Astrocyte (in vitro differentiated cells and primary cell): ENCODE measurements at places on chromosomes 1 and 21. TPM values are rescaled to one million over a fixed set of nuclear protein-coding genes. Genes with fewer than 3 reads are reported as not detected.

GRCh38 chr1:60762911-60763310, 319.4 kb upstream of the NFIA start:
- no peak for DNase-seq
- no peaks in the 10 kb centered on the region for H3K36me3 ChIP-seq
- H3K4me1 ChIP-seq = peaks cover 12% of the 10 kb centered on the region
- H3K27me3 ChIP-seq = no peaks in the 10 kb centered on the region
- H3K4me3 ChIP-seq = no peak overlapping the region

- no peak overlapping the region for H3K4me3 ChIP-seq
- DNase-seq = no peak
- no peaks in the 10 kb centered on the region for H3K4me1 ChIP-seq
- H3K27ac ChIP-seq = no peak overlapping the region
Observed at GRCh38 chr1:47901001-47901575, 96.1 kb downstream of the TRABD2B start.

- no peak overlapping the region for H3K4me3 ChIP-seq
- no peaks in the 10 kb centered on the region for H3K27me3 ChIP-seq
- no peak overlapping the region for H3K27ac ChIP-seq
- H3K36me3 ChIP-seq = peaks cover 3% of the 10 kb centered on the region
- DNase-seq = no peak
Observed at GRCh38 chr1:212101735-212102134, 66.2 kb downstream of the DTL start.

GRCh38 chr1:42430286-42431135, 25.3 kb downstream of the ZMYND12 start:
- H3K4me3 ChIP-seq = no peak overlapping the region
- H3K4me1 ChIP-seq = no peaks in the 10 kb centered on the region
- DNase-seq = no peak
- no peaks in the 10 kb centered on the region for H3K27me3 ChIP-seq
- H3K27ac ChIP-seq = no peak overlapping the region

DNA sequence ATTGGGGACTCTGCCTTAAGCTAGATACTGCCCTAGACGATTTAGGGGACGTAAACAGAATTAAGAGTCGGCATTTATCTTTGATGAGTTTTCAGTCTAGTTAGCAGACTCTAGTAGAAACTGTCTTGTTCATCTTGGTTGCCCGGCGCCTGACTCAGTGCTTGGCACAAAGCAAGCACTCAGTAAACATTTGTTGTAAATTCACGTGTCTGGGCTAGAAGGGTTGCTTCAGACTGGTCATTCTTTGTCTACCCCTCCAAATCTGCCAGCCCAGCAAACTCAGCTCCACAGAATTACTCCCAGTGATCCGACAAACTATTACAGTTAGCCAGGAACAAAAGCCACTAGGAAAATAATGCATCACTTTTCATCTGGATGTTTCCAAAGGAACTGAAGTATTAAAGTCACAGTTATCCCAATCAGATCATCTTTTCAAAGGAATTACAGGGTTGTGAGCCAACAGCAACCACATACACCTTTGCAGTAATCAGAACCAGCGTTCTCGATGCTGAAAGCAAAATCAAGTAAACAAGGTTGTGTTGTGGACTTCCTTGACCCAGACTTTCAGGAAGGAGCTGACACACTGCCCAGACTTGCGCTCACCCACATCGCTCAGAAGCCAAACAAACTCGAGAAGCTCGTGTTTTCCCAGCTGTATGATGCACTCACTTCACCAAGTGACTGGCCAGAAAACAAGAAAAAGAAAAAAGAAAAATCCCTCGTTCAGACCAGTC, 66.5 kb upstream of the GADD45A start:
- H3K27me3 ChIP-seq = no peaks in the 10 kb centered on the region
- H3K36me3 ChIP-seq = no peaks in the 10 kb centered on the region
- peak overlapping the region; percentile 55 for H3K27ac ChIP-seq
- H3K4me1 ChIP-seq = peaks cover 15% of the 10 kb centered on the region
- DNase-seq = peak; percentile 94
- peak overlapping the region; percentile 48 for H3K4me3 ChIP-seq

GRCh38 chr21:45472445-45473365, 67.7 kb downstream of the COL18A1 start:
- peaks cover 22% of the 10 kb centered on the region for H3K4me1 ChIP-seq
- H3K4me3 ChIP-seq = no peak overlapping the region
- H3K36me3 ChIP-seq = peaks cover 3% of the 10 kb centered on the region
- no peak overlapping the region for H3K27ac ChIP-seq
- H3K27me3 ChIP-seq = no peaks in the 10 kb centered on the region
- DNase-seq = no peak

DNA sequence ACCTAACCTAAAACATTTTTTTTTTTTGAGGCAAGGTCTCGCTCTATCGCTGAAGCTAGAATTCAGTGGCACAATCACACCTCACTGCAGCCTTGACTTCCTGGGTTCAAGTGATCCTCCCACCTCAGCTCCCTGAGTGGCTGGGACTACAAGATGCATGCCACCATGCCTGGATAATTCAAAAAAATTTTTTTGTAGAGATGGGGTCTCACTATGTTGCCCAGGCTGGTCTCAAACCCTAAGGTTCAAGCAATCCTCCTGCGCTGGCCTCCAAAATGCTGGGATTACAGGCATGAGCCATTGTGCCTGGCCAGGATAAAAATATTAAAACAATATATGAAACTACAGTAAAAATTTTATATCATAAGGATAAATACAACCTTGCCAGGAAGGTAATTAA, 4.9 kb downstream of the LIX1L start:
- DNase-seq = no peak
- no peaks in the 10 kb centered on the region for H3K27me3 ChIP-seq
- H3K36me3 ChIP-seq = peaks cover 5% of the 10 kb centered on the region
- no peak overlapping the region for H3K27ac ChIP-seq
- H3K4me3 ChIP-seq = no peak overlapping the region

DNA sequence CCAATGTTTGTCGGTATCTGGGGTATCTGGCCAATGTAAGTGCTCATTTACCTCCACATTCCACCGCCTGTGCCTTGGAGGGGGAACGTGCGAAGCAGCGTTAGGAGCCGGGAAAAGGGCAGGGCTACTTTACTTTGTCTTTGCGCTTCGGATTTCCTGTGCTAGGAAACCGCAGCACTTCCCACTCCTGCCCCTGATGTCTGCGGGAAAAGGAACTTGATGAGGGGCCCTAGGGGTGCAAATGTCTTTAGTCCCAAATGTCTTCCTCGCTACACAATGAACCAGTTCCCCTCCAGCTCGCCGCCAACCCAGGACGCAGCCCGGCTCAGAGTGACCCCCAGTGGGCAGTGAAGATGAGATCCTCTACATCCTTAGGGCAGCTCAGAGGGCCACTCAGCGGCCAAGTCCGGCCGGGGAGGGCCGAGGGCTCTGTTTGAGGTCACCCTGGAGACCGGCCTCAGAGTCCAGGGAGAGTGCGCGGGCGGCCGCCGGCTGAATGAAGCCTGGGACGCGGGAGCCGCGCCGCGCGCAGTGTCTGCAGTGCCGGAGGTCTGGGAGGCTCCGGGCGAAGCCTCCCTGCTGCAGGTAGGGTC, at the start of gene DYNLT5:
Gene DYNLT5 (plus strand): TSS at position 460 of the 593 bp plus-strand sequence. CDS start 2,200 bp downstream, outside the sequence.
- H3K4me3 ChIP-seq = peak within 1 kb of the TSS; percentile 58
- peak; percentile 35 for DNase-seq
- no peaks in the 10 kb centered on the region for H3K27me3 ChIP-seq
- H3K4me1 ChIP-seq = peaks cover 8% of the 10 kb centered on the region

- H3K4me3 ChIP-seq = no peak overlapping the region
- no peaks in the 10 kb centered on the region for H3K36me3 ChIP-seq
- no peaks in the 10 kb centered on the region for H3K4me1 ChIP-seq
Observed at GRCh38 chr1:57881639-57882038, 457.8 kb upstream of the DAB1 start.

- DNase-seq = peak; percentile 28
- H3K36me3 ChIP-seq = no peaks in the 10 kb centered on the region
- no peaks in the 10 kb centered on the region for H3K4me1 ChIP-seq
- peaks cover 2% of the 10 kb centered on the region for H3K27me3 ChIP-seq
Observed at GRCh38 chr1:224828691-224829090, 100.8 kb upstream of the DNAH14 start.

GRCh38 chr1:219188331-219188803, 14.7 kb downstream of the LYPLAL1 start:
- peaks cover 16% of the 10 kb centered on the region for H3K4me1 ChIP-seq
- H3K36me3 ChIP-seq = no peaks in the 10 kb centered on the region
- H3K27me3 ChIP-seq = no peaks in the 10 kb centered on the region
- H3K27ac ChIP-seq = peak overlapping the region; percentile 78
- peak; percentile 42 for DNase-seq
- no peak overlapping the region for H3K4me3 ChIP-seq

DNA sequence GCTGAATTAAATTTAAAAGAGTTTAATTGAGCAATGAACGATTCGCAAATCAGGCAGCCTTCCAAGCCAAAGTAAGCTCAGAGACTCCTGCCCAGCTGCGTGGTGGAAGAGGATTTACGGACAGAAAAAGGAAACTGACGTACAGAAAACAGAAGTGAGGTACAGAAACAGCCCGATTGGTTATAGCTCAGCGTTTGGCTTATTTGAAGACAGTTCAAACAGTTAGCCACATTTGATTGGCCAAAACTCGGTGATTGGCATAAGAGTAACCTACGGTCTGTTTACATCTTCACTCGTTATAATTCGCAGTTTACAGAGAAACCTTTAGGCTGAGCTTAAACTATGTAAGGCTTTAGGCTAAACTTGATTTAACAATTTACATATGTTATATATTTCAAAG, 46.9 kb downstream of the CR1L start:
- no peaks in the 10 kb centered on the region for H3K27me3 ChIP-seq
- no peak for DNase-seq
- no peak overlapping the region for H3K27ac ChIP-seq
- H3K4me3 ChIP-seq = no peak overlapping the region
- no peaks in the 10 kb centered on the region for H3K4me1 ChIP-seq

DNA sequence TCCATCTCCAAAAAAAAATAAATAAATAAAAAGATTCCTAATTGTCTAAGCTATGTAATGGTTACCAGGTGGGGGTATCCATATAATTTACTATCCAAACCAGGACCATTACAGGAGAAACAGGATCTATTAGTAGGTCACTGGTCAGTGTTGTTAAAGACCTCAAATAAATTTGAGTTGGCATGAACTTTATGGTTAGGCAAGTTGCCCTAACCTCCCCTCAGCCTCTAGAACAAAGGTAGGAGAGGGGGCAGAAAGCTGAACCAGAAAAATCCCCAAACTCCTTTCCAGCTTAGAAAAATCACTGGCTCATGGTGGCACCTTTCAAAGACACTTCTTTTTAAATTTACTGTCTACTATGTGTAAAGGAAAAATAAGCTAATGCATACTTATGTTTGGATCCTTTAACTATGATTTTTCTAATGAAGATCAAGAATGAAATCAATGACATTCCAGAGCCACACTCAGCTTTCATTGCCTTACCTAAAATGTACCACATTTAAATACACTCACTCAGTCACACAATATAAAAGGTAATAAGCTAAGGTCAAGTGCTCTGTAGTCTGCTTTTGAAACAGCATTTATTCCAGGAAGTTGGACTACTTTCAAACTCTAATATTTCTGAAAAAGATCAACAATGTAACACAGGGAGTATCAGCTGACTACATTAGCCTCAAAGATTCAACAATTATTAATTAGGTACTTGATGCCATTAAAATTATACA, 13.8 kb downstream of the EIF4G3 start:
- H3K27ac ChIP-seq = no peak overlapping the region
- no peaks in the 10 kb centered on the region for H3K4me1 ChIP-seq
- no peaks in the 10 kb centered on the region for H3K27me3 ChIP-seq
- no peak for DNase-seq
- no peak overlapping the region for H3K4me3 ChIP-seq

GRCh38 chr1:16418823-16419425, 18.3 kb downstream of the SPATA21 start:
- peaks cover 9% of the 10 kb centered on the region for H3K27me3 ChIP-seq
- H3K4me1 ChIP-seq = no peaks in the 10 kb centered on the region
- H3K4me3 ChIP-seq = no peak overlapping the region
- no peak for DNase-seq

- no peak overlapping the region for H3K4me3 ChIP-seq
- no peak overlapping the region for H3K27ac ChIP-seq
- H3K4me1 ChIP-seq = no peaks in the 10 kb centered on the region
- H3K27me3 ChIP-seq = no peaks in the 10 kb centered on the region
Observed at GRCh38 chr1:211621447-211622198, 42.7 kb upstream of the SLC30A1 start.

DNA sequence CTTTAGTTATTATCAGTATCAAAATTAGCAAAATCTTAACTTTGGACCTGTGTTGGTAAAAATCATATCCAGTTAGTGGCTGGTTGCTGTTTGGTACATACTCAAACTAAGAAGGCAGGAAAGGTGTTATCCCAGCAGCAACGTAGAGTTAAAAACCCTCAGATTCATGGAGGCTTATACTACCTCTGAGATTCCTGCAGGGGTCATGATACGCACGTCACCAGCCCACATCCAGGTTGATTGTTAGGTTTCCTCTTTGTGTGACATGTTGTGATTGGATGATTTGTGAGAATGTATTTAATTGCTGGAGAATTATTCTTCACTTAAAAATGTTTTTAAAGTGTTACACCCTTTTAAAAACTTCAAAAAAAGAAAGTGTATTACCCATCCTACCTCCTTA, 423.3 kb upstream of the ADGRL2 start:
- no peaks in the 10 kb centered on the region for H3K4me1 ChIP-seq
- no peaks in the 10 kb centered on the region for H3K36me3 ChIP-seq
- no peak for DNase-seq
- H3K27me3 ChIP-seq = no peaks in the 10 kb centered on the region

- H3K27ac ChIP-seq = no peak overlapping the region
- H3K27me3 ChIP-seq = no peaks in the 10 kb centered on the region
- peaks cover 6% of the 10 kb centered on the region for H3K4me1 ChIP-seq
- no peaks in the 10 kb centered on the region for H3K36me3 ChIP-seq
Observed at GRCh38 chr1:223203034-223203408, 60.0 kb upstream of the TLR5 start.

DNA sequence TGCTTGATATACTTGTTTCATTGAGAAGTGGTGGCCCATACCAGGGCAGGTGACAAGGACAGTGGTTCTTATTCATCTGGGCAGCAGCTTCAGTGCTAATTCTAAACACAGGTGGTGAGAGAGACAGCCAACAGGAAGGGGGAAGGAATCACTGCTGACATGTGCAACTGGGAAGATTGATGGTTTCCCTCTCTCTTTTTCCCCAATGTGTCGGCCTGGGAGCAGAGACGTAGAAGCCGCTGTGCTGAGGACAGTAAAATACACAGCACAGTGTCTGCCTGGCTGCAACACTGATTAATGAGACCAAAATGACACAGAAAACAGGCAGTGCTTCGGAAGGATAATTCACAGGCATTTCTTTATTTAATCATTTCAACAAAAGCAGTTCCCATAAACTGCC, 48.8 kb downstream of the WARS2 start:
- H3K27me3 ChIP-seq = no peaks in the 10 kb centered on the region
- H3K4me3 ChIP-seq = no peak overlapping the region
- H3K4me1 ChIP-seq = no peaks in the 10 kb centered on the region
- peak; percentile 11 for DNase-seq

GRIK3 gene
- total RNA-seq = 0.12 and 0.16 TPM in 2 replicates

CRB1 gene
- not detected in 2 replicates for total RNA-seq

IL20 gene
- not detected in 2 replicates for total RNA-seq

C8B gene
- not detected in 2 replicates for total RNA-seq

CLDN19 gene
- total RNA-seq = 0.11 TPM in 1 of 2 replicates, not detected in the other

ARHGEF16 gene
- 3.7 and 4.1 TPM in 2 replicates for total RNA-seq

S100A3 gene
- total RNA-seq = 12.8 and 14.6 TPM in 2 replicates

FOXD2 gene
- 0.07 TPM in 1 of 2 replicates, not detected in the other for total RNA-seq

ZNHIT6 gene
- 29.6 and 34.9 TPM in 2 replicates for total RNA-seq

IVL gene
- total RNA-seq = 0.16 TPM in 1 of 2 replicates, not detected in the other

SPRR2B gene
- total RNA-seq = not detected in 2 replicates

SLC44A5 gene
- total RNA-seq = 1.6 and 2.2 TPM in 2 replicates

FCGR2B gene
- total RNA-seq = not detected in 2 replicates
